ENCODE measurements at places on chromosomes 11 and 22. TPM values are rescaled to one million over a fixed set of nuclear protein-coding genes. Genes with fewer than 3 reads are reported as not detected.

DNA sequence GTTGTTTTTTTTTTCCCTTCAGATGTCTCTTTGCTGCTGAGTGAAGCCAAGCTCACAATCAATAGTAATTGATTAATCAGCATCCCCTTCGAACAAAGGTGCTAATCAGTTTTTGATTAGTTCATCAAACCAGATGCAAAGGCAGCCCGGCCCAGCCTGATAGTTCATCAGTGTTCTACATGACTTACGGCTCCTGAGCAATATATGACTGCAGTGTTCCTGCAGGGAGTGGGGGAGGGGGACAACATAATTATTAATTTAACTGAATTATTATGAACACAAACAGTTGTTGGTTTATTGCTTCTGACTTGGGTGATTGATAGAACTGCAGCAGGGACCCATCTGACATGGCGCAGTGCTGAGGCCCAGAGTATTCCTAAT is 315.3 kb downstream of the CADM1 start:
- no peaks in the 10 kb centered on the region for H3K36me3 ChIP-seq
- H3K27ac ChIP-seq, result no peak overlapping the region
- DNase-seq, result no peak
- H3K4me1 ChIP-seq, result no peaks in the 10 kb centered on the region

DNA sequence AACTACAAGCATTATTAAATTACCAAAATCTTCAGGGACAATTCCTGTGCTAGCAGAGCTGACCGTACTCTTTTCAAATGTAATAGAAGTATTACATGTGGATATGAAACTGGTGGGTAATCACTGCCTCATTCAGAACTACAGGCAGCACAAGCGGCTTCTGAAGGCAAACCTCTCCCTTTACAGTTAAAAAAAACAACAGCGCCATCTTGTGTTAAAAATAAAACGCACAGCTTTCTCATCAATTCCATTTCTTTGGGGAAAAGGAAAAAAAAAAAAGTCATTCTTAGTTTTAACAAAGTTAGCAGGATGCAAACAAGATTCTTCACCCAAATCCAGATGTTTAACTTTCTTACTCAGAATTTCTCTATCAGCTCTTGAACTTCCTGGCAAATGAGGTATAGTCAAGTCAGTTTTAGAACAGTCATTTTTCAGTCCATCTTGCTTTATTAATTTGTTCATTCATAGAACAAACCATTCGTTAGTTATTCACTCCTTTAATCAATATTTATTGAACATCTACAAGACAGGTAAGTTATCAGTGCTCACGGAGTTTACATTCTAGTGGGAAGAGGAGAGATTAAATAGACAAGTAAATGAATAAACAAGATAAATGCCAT is 331.8 kb upstream of the MPPED2 start:
- H3K27ac ChIP-seq, result no peak overlapping the region
- no peaks in the 10 kb centered on the region for H3K27me3 ChIP-seq
- DNase-seq, result no peak
- no peak overlapping the region for H3K4me3 ChIP-seq

- H3K4me1 ChIP-seq, result peaks cover 10% of the 10 kb centered on the region
- H3K27me3 ChIP-seq, result no peaks in the 10 kb centered on the region
- H3K36me3 ChIP-seq, result no peaks in the 10 kb centered on the region
- no peak for DNase-seq
Observed at GRCh38 chr22:33299245-33299956, 241.2 kb upstream of the SYN3 start.

DNA sequence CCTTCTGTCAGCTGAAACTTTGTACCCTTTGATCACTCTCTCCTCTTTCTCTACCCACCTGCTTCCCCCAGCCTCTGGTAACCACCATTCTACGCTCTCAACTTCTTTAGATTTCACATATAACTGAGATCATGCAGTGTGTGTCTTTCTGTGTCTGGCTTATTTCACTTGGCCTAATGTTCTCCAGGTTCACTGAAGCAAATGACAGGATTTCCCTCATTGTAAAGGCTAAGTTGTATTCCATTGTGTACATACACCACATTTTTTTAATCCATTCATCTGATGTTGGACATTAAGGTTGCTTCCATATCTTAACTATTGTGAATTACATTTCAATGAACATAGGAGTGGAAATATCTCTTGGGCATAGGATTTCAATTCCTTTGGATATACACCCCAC is 207.6 kb downstream of the MIAT start:
- peaks cover 23% of the 10 kb centered on the region for H3K36me3 ChIP-seq
- H3K27me3 ChIP-seq, result no peaks in the 10 kb centered on the region
- no peak for DNase-seq
- no peaks in the 10 kb centered on the region for H3K4me1 ChIP-seq
- H3K4me3 ChIP-seq, result no peak overlapping the region
- H3K27ac ChIP-seq, result no peak overlapping the region

- no peak for DNase-seq
- peak overlapping the region; percentile 59 for H3K27ac ChIP-seq
- H3K4me3 ChIP-seq, result no peak overlapping the region
- no peaks in the 10 kb centered on the region for H3K27me3 ChIP-seq
- no peaks in the 10 kb centered on the region for H3K36me3 ChIP-seq
- H3K4me1 ChIP-seq, result no peaks in the 10 kb centered on the region
Observed at GRCh38 chr22:24105631-24106030, 75.7 kb upstream of the SUSD2 start.

- no peak overlapping the region for H3K4me3 ChIP-seq
- H3K36me3 ChIP-seq, result no peaks in the 10 kb centered on the region
- H3K27ac ChIP-seq, result no peak overlapping the region
- DNase-seq, result no peak
- no peaks in the 10 kb centered on the region for H3K27me3 ChIP-seq
Observed at GRCh38 chr11:11740836-11741235, 100.9 kb upstream of the USP47 start.

- no peaks in the 10 kb centered on the region for H3K4me1 ChIP-seq
- H3K27me3 ChIP-seq, result no peaks in the 10 kb centered on the region
- H3K36me3 ChIP-seq, result no peaks in the 10 kb centered on the region
- H3K4me3 ChIP-seq, result no peak overlapping the region
- no peak for DNase-seq
- H3K27ac ChIP-seq, result no peak overlapping the region
Observed at GRCh38 chr11:21774212-21774611, 418.7 kb upstream of the ANO5 start.

DNA sequence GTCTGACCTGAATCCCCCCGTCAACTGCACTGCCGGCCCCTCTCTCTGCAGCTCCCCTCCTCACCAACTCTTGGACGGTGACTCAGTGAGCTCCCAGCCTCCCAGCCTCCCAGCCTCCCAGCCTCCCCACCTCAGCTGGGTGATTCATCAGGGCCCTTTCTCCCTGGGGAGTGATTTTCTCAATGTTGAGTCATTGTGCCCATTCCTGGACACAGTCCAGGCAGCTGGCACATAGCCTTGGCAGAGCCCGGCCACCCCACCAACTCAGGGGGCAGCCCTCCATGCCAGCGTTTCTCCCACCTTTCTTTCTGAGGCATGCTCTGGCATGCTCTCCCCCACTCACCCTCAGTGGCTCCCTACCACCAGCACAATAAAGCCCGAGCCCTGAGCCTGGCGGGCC is 30.7 kb downstream of the PDE2A start:
- no peak overlapping the region for H3K4me3 ChIP-seq
- H3K27ac ChIP-seq, result no peak overlapping the region
- DNase-seq, result no peak
- no peaks in the 10 kb centered on the region for H3K27me3 ChIP-seq

DNA sequence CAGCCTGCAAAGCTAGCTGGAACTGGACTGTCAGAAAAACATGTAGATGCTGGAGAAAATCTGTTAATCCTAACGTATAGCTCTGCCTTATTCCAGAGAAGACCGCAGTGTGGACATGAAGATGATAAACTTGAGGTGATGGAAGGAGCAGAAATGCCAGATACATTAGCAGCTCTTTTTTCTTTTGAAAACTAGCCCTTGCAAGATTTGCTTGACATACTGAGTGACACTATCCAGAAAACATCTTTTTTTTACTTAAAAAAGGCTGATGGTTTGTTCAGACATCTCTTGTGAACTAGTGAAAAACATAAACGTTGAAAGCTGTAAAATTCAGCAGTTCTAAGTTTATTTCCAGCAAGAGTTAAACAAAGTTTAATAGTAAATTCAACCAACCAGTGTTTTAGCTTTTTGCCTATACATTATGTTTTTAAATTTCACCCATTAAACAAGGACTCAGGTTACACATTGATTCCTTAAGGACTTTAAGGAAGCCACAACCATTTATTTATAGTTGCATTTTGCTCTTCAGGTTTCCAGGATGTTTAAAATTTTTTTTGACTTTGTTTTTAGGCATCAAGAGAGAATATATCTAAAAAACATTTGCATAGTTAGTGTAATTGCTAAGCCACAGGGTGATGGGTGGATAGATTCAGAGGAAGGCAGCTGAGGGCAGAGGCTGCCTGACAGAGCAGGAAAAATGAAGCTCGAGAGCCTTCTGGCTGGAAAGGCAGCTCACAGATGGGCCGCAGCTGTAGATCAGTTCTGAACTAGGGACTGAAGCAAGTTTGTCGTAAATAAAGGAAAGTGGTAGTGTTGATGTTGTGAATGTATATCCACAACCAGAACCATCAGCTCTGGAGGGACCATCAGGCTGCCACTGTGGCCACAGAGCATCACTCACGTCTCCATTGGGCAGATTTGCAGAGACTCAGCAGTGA is 9.5 kb downstream of the SNAP29 start:
- no peak for DNase-seq
- peaks cover 54% of the 10 kb centered on the region for H3K36me3 ChIP-seq
- H3K4me1 ChIP-seq, result peaks cover 17% of the 10 kb centered on the region
- no peak overlapping the region for H3K4me3 ChIP-seq

DNA sequence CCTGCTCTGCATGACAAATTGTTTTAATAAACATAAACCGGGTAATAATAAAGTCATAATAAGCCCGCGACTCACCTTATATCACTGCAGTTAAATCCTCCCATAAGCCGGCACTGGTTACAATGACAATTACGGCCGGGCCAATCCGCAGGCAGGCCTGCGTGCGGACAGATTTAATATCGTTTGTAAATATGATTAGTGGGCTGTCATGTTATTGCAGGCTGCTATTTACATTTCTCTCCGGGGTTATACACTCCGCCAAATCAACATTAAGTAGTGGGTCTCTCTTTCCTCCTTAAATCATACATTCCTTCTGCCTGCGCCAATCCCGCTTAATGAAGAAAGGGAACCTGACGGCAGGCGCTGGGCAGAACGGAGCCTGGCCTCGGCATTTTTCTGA is 51.8 kb upstream of the LMO1 start:
- H3K4me1 ChIP-seq, result no peaks in the 10 kb centered on the region
- no peak for DNase-seq
- H3K27ac ChIP-seq, result no peak overlapping the region
- H3K27me3 ChIP-seq, result no peaks in the 10 kb centered on the region

- peaks cover 55% of the 10 kb centered on the region for H3K4me1 ChIP-seq
- no peaks in the 10 kb centered on the region for H3K36me3 ChIP-seq
- H3K4me3 ChIP-seq, result no peak overlapping the region
- H3K27me3 ChIP-seq, result no peaks in the 10 kb centered on the region
Observed at GRCh38 chr22:32810555-32811133, 9.1 kb downstream of the TIMP3 start.

DNA sequence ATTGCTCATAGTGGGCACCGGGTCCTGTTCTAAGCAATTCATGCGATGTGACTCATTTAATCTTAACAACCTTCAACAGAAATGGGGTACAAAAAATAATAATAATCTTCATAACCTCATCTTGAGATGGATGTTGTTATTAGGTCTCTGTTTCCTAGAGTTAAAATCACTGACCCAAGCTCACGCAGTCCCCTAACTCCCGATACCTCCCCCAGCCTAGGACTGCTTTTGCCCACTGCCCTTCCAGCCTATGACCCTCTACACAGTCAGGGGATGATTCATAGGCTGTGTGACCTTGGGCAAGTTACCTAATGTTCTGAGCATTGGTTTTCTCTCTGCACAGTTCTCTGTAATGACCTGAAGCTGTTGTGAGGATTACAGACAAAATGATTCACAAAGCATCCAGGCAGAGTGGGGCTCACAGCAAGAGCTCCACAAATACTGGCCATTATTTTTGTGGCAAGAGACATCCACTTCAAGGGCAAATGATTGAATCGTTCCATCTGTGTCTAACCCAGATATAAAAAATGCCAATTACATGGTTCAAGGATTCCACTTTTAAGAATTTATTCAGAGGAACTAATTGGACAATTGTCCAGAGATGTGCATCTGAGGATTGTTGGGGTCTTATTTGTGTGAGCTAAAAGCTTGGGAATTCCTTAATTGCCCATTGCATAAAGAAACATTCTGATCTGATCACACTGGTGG is 20.0 kb downstream of the MTFP1 start:
- H3K4me1 ChIP-seq, result peaks cover 9% of the 10 kb centered on the region
- H3K4me3 ChIP-seq, result no peak overlapping the region
- no peak overlapping the region for H3K27ac ChIP-seq
- H3K36me3 ChIP-seq, result no peaks in the 10 kb centered on the region
- H3K27me3 ChIP-seq, result peaks cover under 1% of the 10 kb centered on the region

GRCh38 chr11:93921695-93922468 is 71.5 kb upstream of the VSTM5 start:
- H3K4me1 ChIP-seq, result no peaks in the 10 kb centered on the region
- no peak overlapping the region for H3K27ac ChIP-seq
- DNase-seq, result no peak
- H3K36me3 ChIP-seq, result no peaks in the 10 kb centered on the region
- H3K27me3 ChIP-seq, result no peaks in the 10 kb centered on the region

DNA sequence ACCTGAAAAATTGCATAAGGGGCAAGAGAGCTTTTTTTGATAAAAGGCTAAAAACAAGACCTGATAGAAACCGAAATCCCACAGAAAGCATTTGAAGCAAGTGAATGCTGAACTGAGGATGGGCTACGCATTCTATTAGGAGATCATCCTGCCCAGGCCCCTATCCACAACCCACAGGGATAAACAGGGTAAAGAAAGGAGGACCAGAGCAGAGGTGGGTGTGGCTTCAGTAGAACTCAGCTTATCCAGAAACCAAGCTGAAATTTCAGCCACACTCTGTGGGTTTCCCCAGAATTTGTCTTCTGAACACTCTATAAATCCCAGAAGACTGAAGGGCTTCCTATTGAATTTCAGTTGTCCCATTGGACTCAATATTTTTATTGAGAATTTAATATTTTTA is 195.1 kb downstream of the ETS1 start:
- no peak for DNase-seq
- H3K27me3 ChIP-seq, result no peaks in the 10 kb centered on the region
- H3K4me3 ChIP-seq, result no peak overlapping the region
- H3K4me1 ChIP-seq, result no peaks in the 10 kb centered on the region
- no peak overlapping the region for H3K27ac ChIP-seq
- H3K36me3 ChIP-seq, result no peaks in the 10 kb centered on the region

- no peaks in the 10 kb centered on the region for H3K4me1 ChIP-seq
- no peaks in the 10 kb centered on the region for H3K36me3 ChIP-seq
- no peaks in the 10 kb centered on the region for H3K27me3 ChIP-seq
Observed at GRCh38 chr11:122344215-122344614, 228.2 kb upstream of the BLID start.

DNA sequence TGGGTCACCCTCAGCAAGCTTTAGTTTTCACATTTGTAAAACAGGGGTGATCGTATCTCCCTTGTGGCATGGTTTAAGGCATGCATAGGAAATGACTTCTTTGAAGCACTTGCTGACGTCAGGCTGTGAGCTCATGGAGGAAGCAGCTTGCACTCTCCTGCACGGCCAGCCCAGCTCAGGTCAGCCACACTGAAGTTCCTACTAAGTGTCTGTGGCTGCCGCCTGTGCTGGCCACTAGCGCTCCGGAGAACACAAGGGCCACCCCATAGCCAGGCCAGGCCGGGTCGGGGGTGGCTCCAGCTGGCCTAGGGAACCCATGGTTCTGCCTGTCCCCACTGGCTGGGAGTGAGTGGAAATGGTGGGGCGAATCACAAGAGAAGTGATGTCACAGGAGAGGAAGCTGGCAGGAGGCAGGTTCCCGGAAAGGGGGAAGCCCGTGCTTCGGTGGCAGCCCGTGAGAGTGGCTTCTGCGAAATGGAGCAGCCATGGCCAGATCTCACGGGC is 28.2 kb downstream of the KCTD17 start:
- no peaks in the 10 kb centered on the region for H3K36me3 ChIP-seq
- H3K4me1 ChIP-seq, result no peaks in the 10 kb centered on the region
- H3K27ac ChIP-seq, result no peak overlapping the region

The RPLP2 gene
- 404 TPM for total RNA-seq

The KCNJ5 gene
- 0.30 TPM for total RNA-seq

The PKP3 gene
- total RNA-seq, result 13.2 TPM

The OR52E8 gene
- not detected for total RNA-seq
